ENCODE measurements at places on chromosomes 2 and 18.

DNA sequence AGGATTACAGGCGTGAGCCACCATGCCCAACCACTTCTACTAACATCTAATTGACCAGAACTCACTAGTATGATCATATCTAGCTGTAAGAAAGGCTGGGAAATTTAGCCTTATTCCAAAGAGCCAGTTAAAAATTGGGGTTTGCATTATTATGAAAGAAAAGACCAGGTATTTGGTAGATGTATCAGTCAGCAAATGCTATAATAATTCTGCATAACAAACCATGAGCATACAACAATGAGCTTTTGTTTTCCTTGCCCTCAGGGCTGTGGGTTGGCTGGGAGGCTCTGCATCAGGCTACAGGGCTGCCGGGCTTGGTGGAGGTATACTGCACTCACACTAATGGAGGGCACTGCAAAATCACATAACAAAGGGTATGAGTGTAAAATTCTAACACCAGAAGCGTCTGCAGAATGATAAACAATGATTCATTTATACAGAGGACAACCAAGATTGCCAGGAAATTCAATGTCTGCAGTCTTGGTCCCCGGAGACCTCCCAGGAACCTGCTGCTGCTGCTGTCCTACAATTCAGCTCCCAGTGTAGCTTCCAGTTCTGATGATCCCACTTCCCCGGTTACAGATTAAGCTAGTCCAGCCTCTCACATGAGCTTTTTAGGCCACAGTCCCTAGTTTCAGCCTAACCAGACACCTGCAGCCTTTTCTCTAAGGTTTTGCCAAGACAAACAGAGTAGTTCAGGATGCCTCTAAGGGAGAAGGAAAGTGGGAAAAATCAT is 32.2 kb upstream of the ST3GAL5 start:
- no peak for DNase-seq

DNA sequence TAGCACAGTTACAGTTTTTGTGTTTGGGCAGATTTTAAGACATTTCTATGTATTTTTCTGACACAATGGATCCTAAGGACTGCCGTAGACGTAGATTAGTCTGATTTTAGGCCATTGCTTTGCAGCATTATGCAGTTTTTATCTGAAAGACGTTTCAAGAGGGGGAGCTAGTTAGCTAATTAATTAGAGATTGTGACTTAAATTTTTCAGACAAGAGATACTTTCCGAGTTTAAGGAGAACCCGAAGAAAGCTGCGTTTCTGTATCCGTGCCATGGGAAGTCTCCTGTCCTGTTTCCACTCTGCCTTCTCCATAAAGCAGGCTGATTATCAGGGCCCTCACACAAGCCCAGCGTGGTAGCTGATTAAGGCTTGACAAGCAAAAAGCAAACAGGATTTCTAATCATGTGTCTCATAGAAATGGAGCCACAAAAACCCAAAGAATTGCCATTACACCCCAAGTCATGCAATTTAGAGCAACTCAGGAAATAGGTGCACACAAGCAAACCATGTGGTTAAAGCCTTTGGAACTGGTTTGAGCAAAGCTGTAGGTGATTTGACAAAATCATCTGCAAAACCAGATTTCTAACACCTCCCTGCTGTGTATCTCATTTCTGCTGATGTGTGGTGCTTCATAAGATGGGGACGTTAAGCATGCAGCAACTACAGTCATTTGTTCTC is 808.1 kb downstream of the RNF144A start:
- DNase-seq: no peak

DNA sequence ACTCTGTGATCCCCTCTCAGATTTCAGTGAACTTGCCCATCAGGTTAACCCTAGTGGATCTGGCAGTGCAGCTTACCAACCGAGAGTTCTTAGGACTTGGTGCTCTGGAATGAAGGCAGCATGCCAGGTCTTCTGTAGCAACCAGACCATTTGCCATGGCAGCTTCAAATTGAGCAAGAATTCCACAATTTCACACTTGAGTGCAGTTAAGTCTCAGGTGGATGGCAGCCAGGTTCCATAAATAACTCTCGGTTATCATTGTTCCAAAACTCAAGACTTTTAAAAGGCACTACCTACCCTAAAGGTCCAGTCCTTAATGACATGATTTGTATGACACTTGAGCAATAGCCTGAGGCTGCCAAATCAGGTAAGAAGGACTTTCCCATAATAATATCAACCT is 48.1 kb downstream of the GALNT3 start:
- DNase-seq: peak; percentile 8

DNA sequence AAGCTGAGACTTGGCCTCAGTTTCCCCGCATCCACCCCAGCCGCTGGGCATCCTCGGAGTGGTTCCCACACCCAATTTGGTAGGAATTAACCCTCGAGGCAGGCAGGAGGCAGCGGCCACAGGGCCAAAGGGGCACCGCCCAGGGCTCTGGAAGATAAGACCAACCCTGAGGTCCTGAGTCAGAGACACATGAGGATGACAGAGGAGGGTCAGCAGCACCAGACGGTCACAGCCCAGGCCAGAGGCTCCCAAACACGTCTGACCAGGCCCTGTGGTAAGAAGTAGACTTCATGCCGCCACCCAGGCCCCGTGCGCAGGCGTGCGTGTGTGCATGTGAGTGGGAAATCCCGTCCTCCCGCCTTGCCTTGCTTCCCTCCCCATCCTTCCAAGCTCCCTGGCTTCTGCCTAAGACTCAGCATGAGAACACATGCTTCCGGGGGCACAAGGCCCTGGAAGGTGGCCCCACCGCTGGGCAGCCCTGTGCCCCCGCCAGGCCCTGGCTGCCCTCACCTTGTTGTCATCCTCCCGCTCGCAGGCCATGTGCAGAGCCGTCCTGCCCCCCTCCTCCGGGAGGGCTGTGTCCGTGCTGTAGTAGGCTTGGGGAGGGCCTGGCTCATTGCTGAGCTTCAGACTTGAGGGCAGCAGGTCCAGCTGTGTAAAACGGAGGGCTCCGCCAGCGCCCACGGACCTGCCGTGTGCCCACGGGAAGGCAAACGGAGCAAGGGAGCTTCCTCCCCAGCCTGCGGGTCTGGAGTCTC is 46.3 kb downstream of the ANKMY1 start:
- no peak for DNase-seq

- no peak for DNase-seq
Measured at GRCh38 chr2:31219131-31219969, 2.0 kb upstream of the CAPN14 start.

DNA sequence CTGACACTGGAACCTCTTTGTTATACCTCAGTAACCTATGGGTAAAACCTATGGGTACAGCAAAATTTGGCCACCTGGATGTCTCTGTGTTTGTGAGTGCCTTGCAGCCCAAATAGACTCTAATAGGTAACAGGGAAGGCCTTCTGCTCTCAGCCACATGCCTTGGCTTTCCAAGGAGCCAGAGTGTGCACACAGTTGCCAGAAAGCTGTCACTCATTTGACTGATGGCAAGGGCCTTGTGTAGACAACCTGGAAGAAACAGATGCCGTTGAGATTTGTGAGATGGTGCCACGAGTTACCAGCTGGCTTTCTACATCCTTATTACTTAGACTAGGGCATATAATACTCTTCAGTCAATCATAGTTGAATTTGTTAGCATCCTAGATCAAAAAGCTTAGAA is 90.1 kb upstream of the RAB12 start:
- DNase-seq: no peak

- peak; percentile 25 for DNase-seq
Measured at GRCh38 chr2:220320326-220320725, 692.9 kb downstream of the SLC4A3 start.

DNA sequence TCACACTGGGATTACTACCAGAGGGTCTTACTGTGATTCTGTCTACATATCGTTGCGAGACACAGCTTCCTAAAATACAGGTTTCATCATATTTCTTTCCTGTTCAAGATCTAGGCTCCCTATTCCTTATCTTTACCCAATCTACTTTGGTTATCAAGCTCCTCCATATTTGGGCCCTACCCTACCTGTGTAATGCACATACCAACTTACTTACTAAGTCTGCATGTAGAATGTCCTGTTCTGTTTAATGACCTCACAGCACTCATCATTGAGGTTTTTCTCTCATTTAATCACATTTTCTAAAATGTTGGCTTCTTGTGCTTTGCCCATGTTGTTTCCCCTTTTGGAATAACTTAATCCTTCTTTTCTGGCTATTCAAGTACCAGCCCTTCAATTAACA is 551.1 kb downstream of the ZEB2 start:
- DNase-seq: no peak

DNA sequence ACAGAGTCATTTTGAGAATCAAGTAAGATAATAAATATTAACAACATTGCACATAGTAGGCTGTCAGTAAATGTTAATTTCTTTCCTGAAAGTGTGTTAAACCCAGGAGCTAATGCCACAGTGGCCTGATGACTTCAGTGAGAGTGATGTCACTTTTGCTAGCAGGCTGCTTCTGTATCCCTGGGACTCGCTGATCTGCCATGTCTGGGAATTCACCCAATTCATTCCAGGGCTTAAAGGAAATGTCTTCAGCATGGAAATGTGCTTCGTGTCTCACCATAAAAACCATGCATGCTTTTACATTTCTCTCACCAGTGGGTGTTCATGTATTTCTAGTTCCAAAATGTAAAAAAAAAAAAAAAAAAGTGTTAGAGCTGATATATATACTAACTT is 56.8 kb upstream of the MAPRE3 start:
- DNase-seq: no peak

DNA sequence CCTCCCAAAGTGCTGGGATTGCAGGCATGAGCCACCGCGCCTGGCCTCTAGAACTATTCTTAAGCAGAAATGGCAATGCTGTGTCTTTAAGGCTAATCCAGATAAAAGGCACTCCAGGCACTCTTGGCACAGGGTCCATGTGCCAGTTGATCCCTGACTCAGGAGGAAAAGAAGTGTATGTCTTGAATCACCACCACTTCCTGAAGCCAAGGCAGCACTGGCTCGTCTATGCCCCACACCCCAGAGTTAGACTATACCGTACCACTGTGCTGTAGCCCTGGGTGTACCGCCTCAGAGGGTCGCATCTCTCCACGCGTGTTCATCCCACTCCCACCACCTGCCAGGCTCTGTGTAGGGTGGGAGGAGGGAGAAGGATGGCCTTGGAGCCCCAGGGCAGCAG is 9.0 kb downstream of the TNFRSF11A start:
- DNase-seq: no peak

GRCh38 chr18:44805643-44806042 is 125.0 kb downstream of the SETBP1 start:
- DNase-seq: no peak

DNA sequence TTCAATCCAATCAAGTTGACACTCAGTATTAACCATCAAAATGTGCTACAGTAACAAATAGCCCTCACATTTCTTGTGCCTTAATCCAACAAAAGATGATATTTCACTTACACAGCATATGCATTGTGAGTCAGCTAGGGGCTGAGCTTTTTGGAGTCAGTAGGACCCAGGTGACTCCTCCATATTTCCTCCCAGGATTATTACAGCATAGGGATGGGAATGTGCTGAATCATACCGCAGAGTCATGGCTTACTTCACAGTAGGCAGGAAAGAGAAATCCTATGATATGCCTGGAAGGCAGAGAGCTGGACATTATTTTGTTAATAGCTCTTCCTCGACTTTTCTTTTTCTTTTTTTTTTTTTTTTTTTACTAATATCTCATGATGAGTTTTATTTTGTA is 153.3 kb downstream of the TMEM182 start:
- no peak for DNase-seq

DNA sequence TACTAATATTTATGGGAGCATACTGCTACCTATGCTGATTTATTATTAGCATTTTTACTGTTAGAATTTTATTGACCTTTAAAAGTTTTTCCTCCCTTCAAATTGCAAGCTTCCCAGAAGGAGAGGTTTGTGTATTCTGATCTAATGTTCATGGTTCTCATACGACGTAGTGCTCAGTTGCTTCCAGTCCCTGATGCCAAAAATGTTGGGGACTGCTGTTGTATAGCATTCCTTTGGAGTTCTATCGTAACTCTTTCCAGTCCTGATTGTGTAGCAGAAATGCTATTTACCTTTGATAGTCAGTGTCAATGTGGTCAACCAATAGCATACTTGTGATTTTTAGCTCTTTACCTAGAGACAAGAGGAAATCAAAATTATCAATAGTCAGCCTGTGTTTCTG is 69.5 kb upstream of the ZSWIM2 start:
- DNase-seq: no peak

DNA sequence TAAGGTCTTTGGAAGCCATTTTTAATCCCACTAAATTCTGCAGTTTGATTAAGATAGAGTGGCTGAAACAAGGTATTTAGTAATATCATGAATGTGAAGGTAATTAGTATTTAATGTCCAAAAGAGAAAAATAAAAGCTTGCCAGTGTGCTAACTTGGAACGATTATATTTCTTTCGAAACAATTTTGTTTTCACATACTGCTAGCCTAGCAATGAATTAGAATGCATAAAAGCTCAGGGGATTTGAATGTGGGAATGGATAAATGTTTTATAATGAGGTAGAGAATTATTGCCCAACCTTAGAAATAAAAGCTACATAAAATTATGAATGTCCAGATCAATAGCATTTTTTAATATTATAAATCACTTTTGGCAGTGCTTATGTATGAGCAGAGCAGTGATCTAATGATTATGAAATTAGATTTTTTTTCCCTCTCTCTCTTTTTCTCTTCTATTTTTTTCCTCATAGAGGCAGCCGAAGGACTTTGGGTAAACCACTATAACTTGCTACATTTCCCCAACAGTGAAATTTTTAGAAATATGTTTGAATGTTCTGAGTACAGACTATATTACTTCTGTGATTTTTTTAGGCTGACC is 75.5 kb downstream of the PLCL1 start:
- DNase-seq: no peak

- peak; percentile 34 for DNase-seq
Measured at GRCh38 chr2:128535953-128536352, 217.3 kb upstream of the HS6ST1 start.

All from AG09319 (cell line).